SW480 (cell line): ENCODE measurements at places on chromosomes 4 and X.
A peak's percentile ranks its signal among the peaks of the same experiment; 100 is the strongest.

GRCh38 chr4:141132709-141133145, 542 bp downstream of the RNF150 start:
- DNase-seq, result no peak

GRCh38 chr4:17707671-17708070, 73.8 kb downstream of the FAM184B start:
- no peak for DNase-seq

- no peak for DNase-seq
Observed at GRCh38 chr4:37400241-37400881, 155.8 kb downstream of the NWD2 start.

DNA sequence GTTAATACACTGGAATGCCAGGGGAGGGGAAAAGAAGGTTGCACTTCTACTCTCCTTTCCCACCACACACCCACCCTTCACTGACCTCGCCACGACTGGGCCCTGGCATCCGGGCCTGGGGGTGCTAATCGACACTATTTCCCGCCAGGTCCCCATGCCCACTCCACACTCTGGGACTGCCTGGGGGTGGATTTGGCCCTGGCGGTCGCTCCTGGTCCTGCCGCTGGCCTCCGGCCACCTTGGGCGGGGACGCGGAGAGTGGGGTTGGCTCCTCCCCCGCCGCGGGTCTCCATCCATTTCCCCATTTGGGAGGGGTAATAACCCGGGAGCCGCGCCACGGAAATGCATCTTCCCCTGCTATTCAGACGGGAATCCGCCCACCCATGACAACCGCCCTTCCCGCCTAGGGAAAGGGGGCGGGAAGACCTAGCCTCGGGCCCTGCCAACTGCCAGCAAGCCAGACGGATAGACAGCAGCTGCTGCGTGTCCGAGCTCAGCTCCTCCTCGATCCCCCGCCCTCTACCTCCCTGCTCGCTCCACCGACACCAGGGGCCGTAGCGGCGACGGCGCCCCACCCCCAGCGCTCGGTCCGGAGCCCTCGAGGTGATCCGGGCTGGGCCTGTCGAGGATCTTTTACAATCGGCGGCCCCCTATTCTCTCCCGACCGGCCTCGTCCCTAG, 78.1 kb downstream of the RLIM start:
- peak; percentile 68 for DNase-seq

DNA sequence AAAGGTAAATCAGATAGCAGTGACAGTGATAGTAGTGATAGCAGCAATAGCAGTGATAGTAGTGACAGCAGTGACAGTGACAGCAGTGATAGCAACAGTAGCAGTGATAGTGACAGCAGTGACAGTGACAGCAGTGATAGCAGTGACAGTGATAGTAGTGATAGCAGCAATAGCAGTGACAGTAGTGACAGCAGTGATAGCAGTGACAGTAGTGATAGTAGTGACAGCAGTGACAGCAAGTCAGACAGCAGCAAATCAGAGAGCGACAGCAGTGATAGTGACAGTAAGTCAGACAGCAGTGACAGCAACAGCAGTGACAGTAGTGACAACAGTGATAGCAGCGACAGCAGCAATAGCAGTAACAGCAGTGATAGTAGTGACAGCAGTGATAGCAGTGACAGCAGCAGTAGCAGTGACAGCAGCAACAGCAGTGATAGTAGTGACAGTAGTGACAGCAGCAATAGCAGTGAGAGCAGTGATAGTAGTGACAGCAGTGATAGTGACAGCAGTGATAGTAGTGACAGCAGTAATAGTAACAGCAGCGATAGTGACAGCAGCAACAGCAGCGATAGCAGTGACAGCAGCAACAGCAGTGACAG, 6.1 kb downstream of the DSPP start:
- DNase-seq, result no peak
